CD4-positive, alpha-beta T cell treated with Interleukin-12 subunit alpha and Interleukin-12 subunit beta, for 1 hour (primary cell): ENCODE measurements at places on chromosomes 7 and 10.

DNA sequence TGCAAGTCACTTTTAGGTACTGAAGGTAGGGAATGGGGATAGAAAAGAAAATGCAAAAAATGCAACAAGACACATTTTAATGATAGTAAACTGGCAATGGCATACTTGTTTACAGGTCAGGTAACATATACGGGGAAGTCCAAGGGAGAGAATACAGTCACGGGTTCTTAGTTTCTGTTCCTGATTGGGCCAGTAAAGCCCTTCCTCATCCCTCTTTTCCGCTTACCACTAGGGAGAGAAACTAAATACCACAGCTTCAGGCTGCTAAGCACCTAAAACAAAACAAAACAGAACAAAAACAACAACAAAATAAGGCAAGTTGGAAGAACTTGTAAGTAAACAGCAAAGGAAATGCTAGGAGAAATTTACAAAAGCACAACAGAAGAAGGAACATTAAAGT lies 65.2 kb upstream of the OGDHL start:
- DNase-seq = no peak

DNA sequence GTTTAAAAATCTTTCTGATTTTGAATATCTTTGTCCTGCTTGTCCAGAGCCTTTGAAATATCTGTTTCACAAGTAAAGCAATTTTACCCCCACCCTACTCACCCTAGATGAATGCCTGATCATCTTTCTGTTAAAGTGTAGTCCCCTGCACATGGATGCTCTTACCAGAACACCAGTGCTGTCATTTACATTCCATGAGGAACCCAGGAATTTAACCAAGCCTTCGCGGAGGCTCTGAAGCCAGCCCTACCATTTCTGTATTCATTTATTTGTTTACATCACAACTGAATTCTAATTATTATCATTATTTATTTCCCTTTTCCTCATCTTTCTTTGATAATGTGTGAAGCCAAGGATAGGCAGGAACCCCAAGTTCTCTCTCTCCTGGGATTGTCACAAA lies 167.8 kb upstream of the MYO3A start:
- no peak for DNase-seq

- DNase-seq = no peak
These were observed 12.7 kb upstream of the RHBDD2 start for GRCh38 chr7:75866114-75866488.

- DNase-seq = no peak
These were observed 160.2 kb downstream of the CRPPA start for GRCh38 chr7:16261100-16261499.

GRCh38 chr7:105742787-105743186 lies 133.6 kb downstream of the ATXN7L1 start:
- no peak for DNase-seq

DNA sequence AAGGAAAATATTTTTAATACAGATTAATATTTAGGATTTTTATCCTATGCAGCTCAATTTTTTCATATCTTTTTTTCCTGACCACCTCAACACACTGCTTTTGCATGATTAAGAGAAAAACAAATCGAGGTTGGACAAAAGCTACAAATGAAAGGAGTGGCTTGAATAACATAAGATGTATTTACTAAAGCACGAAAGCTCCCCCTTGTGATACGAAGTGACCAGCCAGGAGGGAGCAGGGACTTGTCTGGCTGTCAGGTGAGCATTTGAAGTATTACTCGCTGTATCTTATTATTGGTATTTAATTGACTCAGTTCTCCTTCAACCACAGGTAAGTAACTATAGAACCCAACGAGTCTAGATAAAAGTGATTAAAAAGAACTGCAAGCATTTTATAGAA lies 265.2 kb upstream of the PHF14 start:
- no peak for DNase-seq
